ENCODE measurements at places on chromosomes 1 and 21.

DNA sequence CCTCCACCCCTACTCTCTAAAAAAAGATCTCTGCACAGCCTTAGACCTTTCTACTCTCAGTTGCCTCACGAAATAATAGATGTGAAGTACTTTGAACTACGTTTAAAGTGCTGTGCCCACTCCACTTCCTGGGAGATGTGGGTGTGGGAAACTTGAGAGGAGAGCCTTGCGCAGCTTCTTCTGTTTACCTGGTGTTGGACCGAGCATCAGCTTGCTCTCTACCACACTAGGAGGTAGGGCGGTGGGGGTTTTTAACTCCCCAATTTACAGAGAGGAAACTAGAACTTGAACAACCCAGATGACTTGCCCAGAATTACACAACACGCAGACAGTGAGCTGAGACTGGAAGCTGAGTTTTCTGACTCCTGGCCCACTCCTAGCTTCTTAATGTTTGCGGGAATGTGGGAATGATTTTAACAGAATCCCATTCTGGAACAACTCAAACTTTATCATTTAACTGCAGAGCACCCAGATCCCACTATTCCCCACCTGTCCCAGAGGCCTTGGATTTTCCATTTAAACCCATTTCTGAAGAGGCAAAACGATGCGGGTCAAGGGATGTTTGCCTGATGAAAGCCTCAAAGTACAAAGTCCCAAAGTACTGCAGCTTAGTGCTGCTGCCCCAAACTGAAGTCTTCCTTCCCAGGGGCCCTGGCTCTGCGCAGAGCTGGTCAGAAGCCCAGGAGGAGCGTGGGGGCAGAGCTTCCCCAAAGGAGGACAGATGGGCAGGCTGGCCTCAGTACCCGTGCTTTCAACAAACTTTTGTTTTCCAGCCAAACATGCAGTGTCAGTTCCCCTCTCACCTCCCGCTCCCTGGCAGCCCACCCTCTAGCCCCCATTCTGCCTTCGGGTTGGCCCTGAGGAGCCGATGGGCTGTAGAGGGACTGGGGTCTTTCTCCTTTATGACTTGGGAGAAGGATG lies 19.0 kb downstream of the BTG2 start:
- DNase-seq: peak; percentile 61

GRCh38 chr1:116989835-116990234 lies 11.7 kb upstream of the CD101 start:
- DNase-seq: no peak

- no peak for DNase-seq
Observed at GRCh38 chr1:197692965-197693364, 82.3 kb downstream of the DENND1B start.

GRCh38 chr1:42949312-42950115 lies 9.2 kb downstream of the SLC2A1 start:
- no peak for DNase-seq
